ENCODE measurements at places on chromosomes 2 and 18. TPM values are rescaled to one million over a fixed set of nuclear protein-coding genes. Genes with fewer than 3 reads are reported as not detected.

DNA sequence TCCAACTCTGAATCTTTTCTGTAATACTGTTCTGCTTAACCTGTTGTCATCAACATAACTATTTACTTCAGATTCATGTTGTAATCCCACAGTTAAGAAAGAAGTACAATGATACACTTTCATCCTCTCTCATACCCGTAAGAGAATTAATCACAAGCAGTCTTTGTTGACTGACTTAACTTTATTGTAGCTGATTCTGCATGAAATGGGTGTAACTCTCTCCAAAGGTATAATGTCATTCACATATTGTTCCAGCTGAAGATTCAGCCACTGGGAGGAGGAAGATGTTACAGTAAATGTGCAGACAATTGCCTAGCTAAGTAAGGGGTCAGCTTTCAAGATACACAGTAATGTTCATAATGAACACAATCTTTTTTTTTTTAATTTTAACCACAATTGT is 13.5 kb upstream of the DSG2 start:
- no peak for DNase-seq

Gene TSPYL6
- total RNA-seq: not detected

GRCh38 chr2:33214436-33214835 is 262.0 kb upstream of the RASGRP3 start:
- no peak for DNase-seq

- peak; percentile 40 for DNase-seq
Measured at GRCh38 chr2:70977605-70978205, 725 bp upstream of the ANKRD53 start.

DNA sequence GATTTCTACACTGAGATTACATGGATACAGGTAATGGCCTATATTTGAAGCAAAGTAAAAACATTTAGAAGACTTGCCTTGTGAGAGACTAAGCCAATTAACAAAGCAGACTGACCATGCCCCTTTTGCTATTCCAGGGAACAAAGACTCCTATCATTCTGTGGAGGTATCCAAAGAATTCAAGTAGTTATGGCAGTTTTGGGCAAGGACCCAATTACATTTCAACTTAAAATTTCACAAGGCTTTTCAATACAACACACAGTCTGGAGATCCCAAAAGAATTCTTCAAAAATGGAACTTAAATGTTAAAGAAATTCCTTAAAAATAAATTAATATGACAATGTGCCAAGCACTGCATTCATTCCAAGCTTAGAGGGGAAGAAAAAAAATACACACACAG is 109.2 kb upstream of the CHRNA1 start:
- DNase-seq: no peak

GRCh38 chr2:3899536-3900155 is 196.3 kb downstream of the DCDC2C start:
- no peak for DNase-seq

- no peak for DNase-seq
Measured at GRCh38 chr2:165791421-165792103, 2.5 kb downstream of the GALNT3 start.

GRCh38 chr18:37341016-37341415 is 224.6 kb downstream of the CELF4 start:
- no peak for DNase-seq

- no peak for DNase-seq
Measured at GRCh38 chr18:79961527-79962291, 2.7 kb upstream of the HSBP1L1 start.

Gene ZSCAN30
- 14.6 TPM for total RNA-seq

DNA sequence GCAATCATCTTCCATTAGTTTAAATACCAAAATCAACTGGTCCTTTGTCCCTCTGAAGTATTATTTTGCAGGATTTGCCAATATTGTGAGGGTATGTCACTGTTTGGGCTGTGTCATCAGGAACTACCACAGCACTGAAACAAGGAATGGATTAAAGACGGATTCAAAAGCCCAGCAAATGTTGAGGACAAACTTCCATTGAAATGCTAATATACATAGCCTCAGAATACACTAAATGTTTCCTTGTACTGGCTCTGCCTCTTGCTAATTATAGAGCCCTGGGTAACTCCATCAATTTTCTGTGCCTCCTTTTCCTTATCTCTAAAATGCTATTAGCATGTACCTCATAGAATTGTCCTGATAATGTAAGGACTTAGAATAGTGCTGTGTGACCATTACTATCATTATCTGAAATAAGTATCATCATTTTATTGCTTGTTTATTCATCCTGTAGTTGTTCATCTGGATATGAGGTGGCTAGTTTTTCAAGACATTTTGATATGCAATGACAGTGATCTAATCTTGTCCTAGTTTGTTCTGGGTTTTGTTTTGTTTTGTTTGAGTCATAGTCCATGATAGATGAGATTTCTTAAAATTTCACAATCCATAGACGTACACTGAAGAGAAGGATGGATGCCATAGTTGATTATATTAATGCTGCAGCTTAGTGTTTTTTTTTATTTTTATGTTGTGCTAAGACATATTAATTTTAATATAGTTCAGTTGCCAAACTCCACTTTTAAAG is 333.4 kb upstream of the KCNH7 start:
- DNase-seq: no peak

Gene ZAP70
- total RNA-seq: 283 TPM

GRCh38 chr2:73072416-73072815 is 904 bp upstream of the SFXN5 start:
- no peak for DNase-seq

GRCh38 chr2:112623913-112624777 is 21.6 kb upstream of the SLC20A1 start:
- peak; percentile 90 for DNase-seq

DNA sequence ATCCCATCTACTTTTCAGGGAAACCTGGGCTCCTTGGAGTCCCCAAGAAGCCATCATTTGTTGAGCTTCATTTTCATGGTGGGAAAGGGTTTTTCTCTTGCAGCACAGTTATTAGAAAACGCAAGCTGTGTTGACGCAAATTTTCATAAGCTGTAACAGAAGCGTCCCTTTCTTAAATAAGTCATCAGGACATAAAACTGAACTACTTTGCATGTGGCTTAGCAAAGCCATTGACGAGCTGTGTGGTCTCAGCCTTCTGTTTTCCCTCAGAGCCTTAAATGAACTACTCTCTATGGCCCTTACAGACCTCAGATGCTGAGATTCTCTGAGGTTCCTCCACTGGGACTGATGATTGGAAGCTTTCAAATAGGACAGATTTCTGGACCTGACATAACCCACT is 85.1 kb downstream of the ARL4C start:
- no peak for DNase-seq

DNA sequence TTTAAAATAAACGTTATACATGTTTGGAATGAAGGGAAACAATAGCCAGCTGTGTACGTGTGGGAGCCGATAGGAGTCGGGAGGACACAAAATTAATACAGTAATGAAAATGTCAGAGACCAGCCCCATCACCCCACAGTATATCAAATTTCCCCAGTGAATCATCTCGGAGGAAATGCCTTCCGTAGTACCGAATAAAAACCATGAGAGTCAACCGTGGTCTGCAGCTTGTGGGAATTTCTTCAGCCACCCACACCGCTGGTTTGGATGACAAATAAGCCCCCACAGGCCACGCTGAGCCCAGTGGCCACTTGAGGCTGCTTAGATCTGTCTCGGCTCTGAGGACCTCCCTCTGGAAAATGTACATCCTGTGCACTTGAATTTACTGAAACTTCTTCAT is 133.7 kb downstream of the COL6A3 start:
- DNase-seq: no peak

DNA sequence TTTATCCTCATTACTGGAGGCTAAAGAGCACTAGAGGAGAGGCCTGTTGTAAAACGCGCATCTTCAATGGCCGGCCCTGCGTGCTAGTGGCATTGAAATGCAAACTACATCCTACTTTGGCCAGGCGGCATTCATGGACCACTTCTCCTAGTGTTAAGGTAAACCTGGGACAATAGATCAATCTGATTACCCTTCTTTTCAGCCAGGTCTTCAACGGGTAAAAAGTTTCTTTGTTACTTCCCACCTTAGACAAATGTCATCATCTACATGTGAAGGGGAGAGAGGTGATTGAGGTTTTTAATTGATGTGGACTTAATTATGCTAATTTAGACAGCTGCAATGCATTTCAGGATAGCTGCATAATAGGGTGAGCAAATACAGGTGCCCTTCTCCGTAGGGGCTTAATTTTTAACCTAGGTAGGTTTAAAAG is 628.0 kb downstream of the ZEB2 start:
- DNase-seq: no peak

DNA sequence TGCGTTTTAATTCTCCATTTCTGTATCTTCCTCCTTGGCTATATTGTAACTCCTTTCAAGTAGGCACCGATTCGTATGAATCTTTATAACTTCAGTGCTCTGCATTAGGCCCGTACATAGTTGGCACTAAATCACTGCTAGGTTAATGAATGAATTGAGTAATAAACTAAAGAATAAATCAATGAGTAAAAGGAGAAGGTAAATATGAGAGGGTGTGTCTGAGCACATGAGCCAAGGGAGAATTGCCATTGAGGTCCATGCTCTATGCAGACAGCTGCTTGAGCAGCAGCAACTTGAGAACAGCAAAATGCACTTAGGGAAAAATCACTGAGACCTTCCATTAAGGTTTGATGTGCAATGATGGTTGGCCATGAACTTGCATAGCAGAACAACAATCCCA is 11.2 kb upstream of the TRPM8 start:
- DNase-seq: no peak

Gene GALNT14
- not detected for total RNA-seq

- no peak for DNase-seq
Measured at GRCh38 chr2:20919297-20919800, 96.4 kb upstream of the LDAH start.

DNA sequence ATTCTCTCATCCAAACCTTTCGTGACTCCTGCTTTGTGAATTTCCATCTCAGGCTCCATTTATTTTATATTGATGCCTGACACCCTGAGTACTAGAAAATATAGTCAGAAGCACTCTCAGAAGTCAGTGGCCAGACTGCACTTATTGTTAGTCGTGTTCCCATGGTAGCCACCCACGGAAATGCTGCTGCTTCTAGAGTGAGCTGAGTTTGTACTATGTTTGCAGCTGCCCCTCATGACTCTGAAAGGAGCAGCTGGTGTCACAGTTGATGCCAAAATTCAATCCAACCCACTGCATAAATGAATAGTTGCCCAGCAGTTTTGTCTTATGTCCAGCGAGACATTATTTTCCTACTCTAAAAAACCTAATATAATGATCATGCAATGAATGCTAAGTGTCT is 265.2 kb upstream of the SPHKAP start:
- no peak for DNase-seq

DNA sequence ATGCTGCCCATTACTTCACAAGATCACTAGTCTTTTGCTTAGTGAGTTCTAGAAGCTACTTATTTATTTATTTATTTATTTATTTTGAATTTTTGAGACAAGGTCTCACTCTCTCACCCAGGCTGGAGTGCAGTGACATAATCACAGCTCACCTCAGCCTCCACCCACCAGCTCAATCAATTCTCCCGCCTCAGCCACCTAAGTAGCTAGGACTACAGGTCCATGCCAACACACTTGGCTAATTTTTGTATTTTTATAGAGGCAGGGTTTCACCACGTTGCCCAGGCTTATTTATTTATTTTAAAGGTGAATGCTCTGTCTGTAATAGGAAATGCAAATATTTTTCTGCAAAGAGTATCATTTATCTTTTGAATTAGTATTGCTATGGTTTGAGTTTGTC is 67.7 kb downstream of the ATAD2B start:
- no peak for DNase-seq

DNA sequence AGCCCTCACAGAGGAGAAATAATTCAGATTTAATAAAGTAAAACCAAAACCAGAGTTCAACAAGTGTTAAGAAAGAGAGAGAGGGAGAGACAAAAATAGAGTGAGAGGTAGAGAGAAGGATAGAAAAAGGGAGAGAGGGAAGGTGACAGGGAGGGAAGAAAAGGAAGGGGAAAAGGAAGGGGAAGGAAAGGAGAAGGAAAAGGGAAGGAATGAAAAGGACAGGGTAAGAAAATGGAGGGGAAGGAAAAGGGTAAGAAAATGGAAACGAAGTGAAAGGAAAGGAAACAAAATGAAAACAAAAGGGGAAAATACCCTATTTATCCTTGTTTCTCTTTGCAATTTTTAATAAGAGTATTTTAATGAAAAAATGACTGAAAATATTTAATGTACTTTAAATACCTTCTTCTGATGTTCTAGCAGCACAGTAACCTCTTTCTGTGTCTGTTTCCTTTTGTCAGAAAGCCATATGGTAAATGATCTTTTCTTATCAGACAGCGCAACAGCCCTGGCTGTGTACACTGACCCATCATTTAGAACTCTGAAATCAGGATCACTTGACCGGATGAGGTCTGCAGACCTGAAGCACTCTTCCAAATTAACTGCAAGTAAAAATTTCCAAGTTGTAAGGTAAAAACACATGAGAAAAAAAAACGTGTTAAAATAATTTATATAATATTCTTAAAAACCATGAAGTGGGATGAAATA is 11.8 kb downstream of the DSC3 start:
- no peak for DNase-seq

Gene SLC5A6
- total RNA-seq: 20.8 TPM

Gene KIF5C
- 14.7 TPM for total RNA-seq

DNA sequence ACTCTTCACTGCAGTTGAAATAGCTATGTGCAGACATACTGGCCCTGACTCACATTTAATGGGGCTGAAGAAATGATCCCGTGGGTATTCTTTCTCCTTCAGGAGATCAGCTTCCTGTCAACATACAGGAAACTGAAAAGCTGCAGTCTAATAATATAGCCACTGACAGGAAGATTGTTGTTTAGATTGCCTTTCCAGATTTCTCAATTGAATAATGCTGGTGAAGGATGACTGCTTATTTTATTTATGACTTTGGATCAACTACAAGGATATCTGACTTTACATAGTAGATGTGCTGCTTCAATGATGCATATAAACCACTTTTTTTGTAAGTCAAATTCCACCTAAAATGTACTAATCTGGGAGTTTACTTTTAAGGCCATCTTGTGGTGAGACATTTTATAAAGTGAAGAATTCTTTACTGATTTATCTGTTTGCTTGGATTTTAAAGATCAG is 93.4 kb upstream of the MAP4K3 start:
- DNase-seq: no peak

GRCh38 chr2:30267161-30267975 is 36.0 kb downstream of the LBH start:
- peak; percentile 74 for DNase-seq

GRCh38 chr2:84846041-84846663 is 34.7 kb downstream of the TRABD2A start:
- peak; percentile 41 for DNase-seq

- DNase-seq: peak; percentile 84
Measured at GRCh38 chr2:181466661-181467576, 9.7 kb downstream of the ITGA4 start.

GRCh38 chr2:102424754-102425153 is 1.8 kb downstream of the IL18RAP start:
- no peak for DNase-seq

All from activated CD4-positive, alpha-beta memory T cell treated with anti-CD3 and anti-CD28 coated beads, Interleukin-2, amount 10 ng/mL, durations not matched to agents 7 days and 5 days (primary cell).